ENCODE measurements at places on chromosomes 1 and 21. TPM values are rescaled to one million over a fixed set of nuclear protein-coding genes. Genes with fewer than 3 reads are reported as not detected.
A peak's percentile ranks its signal among the peaks of the same experiment; 100 is the strongest.

CHRM3 gene
- not detected for total RNA-seq

CNKSR1 gene
- total RNA-seq: 1.8 TPM

MAP1LC3C gene
- total RNA-seq: not detected

DNA sequence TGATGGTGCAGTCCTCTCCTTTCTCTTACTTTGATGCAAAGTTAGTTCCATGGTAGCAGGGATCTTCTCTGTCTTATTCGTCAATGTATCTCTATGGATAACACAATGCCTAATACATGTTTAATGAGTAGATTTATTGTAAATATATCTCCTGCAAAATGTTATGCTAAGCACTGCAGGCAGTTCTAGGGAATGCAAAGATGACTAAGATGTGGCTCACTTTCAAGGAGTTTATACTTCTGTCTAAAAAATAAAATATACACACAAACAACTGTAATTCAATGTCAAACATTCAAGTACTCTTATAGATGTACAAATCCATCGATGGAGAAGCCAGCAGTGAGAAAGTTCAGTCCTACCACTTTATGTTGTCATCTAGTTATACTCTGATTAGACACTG, 194.3 kb downstream of the KCTD3 start:
- no peak overlapping the region for H3K4me3 ChIP-seq
- H3K4me1 ChIP-seq: no peaks in the 10 kb centered on the region
- H3K27ac ChIP-seq: no peak overlapping the region
- H3K27me3 ChIP-seq: peaks cover 17% of the 10 kb centered on the region
- H3K36me3 ChIP-seq: no peaks in the 10 kb centered on the region

GRCh38 chr1:240104672-240105071, 13.0 kb downstream of the FMN2 start:
- no peak overlapping the region for H3K4me3 ChIP-seq
- H3K27ac ChIP-seq: no peak overlapping the region
- no peaks in the 10 kb centered on the region for H3K36me3 ChIP-seq
- H3K4me1 ChIP-seq: no peaks in the 10 kb centered on the region

DNA sequence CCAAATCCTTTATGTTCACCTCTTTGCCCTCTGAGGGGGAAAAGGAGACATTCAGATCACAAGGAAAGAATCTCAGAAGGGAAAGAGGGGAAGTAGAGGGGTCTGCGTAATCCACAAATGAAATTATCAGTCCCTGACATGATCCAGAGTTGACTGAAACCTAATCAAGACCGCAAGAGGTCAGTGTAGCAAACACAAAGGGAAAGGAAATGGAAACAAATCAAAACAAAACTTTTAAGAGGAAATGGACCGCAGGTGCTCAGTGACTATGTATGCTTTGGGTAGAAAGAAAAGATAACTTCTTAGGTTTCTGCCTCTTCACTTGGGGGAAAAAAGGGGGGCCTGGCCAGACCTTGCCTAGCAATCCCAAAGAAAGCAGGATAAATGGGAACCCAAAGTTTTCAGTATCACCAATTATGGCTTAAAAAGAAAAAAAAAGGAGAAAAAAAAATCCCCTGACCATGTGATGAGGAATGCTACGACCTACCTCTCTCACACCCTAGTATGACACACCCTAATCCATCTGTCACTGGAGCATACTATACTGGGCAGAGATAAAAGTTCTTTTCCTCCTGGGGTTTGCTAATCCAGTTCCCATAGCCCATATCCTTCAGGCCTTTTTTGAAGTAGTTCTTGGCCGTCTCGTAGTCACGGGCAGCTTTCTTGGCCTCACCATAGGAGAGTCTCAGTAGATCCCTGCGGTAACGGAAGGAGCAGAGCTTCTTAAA, 16.9 kb downstream of the CHRNB2 start:
- peak overlapping the region; percentile 53 for H3K27ac ChIP-seq
- no peak for DNase-seq
- H3K4me1 ChIP-seq: no peaks in the 10 kb centered on the region
- H3K36me3 ChIP-seq: peaks cover 95% of the 10 kb centered on the region
- H3K27me3 ChIP-seq: no peaks in the 10 kb centered on the region

GRCh38 chr1:40299366-40300248, 17.5 kb downstream of the COL9A2 start:
- H3K36me3 ChIP-seq: no peaks in the 10 kb centered on the region
- H3K4me3 ChIP-seq: no peak overlapping the region
- no peak for DNase-seq
- H3K4me1 ChIP-seq: no peaks in the 10 kb centered on the region
- no peaks in the 10 kb centered on the region for H3K27me3 ChIP-seq
- H3K27ac ChIP-seq: no peak overlapping the region

GRCh38 chr1:213782941-213783672, 204.7 kb upstream of the PROX1 start:
- H3K36me3 ChIP-seq: no peaks in the 10 kb centered on the region
- no peak overlapping the region for H3K4me3 ChIP-seq
- H3K27me3 ChIP-seq: peaks cover 22% of the 10 kb centered on the region
- no peak overlapping the region for H3K27ac ChIP-seq
- DNase-seq: no peak
- no peaks in the 10 kb centered on the region for H3K4me1 ChIP-seq

- H3K27ac ChIP-seq: no peak overlapping the region
- H3K27me3 ChIP-seq: peaks cover 31% of the 10 kb centered on the region
- H3K4me3 ChIP-seq: no peak overlapping the region
- no peaks in the 10 kb centered on the region for H3K4me1 ChIP-seq
These were observed 265.8 kb downstream of the CAMTA1 start for GRCh38 chr1:7050751-7051665.

DNA sequence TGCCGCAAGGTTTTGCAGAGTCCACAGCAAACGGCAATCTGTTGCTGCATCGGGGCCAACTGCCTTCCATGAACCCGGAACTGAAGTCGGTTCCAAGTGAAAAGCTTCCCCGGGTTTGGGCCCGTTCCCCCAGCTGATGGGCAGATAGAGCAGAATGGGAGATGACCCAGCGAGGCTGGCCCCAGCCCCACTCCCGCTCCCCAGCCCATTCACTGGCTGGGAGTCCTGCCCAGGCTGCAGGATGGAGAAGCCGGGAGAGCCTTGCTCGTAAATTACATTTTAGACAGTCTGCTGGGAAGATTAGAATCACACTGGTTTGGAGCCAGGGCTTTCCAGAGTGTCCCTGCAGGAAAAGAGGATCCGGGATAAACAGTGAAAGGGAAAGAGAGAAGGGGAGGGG, 31.6 kb upstream of the PAX7 start:
- no peak overlapping the region for H3K4me3 ChIP-seq
- H3K27me3 ChIP-seq: no peaks in the 10 kb centered on the region
- no peak for DNase-seq
- H3K27ac ChIP-seq: no peak overlapping the region
- H3K36me3 ChIP-seq: no peaks in the 10 kb centered on the region

GRCh38 chr1:41513383-41513735, 28.9 kb upstream of the EDN2 start:
- no peaks in the 10 kb centered on the region for H3K36me3 ChIP-seq
- H3K4me3 ChIP-seq: no peak overlapping the region
- peaks cover 8% of the 10 kb centered on the region for H3K4me1 ChIP-seq
- DNase-seq: no peak
- no peaks in the 10 kb centered on the region for H3K27me3 ChIP-seq

DNA sequence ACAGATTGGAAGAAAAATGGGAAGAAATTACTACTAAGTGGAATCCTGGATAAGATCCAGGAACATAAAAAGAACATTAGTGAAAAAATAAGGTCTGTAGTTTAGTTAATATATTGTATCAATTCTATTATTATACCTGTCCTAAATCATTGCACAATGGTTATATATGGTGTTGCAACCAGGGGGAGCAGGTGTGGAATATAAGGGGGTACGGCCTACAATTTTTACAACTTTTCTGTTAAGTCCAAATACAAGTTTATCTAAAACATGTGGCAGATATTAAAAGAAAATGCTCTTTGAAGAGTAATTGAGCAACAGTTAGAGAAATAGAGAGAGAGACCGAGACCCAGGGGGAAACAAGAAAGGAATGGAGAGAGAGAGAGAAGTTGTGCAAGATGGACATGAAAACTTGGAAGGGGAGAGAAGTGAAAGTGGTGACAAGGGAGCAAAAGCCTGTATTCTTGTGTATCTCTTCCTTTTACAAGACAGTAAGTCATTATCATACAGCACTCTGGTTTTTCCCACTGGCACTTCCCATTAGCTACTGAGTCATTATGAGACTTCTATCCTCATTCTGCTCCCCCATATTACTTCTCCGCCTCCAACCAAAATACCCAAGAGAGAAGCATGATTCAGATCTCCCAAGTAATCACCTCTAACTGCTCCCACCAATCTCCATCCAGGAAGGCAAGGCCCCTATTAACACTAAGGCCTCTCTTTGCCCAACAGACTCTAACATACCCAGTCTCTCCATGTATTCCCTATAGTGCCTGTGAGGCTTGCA, 22.3 kb upstream of the TRAF3IP3 start:
- no peak overlapping the region for H3K4me3 ChIP-seq
- H3K4me1 ChIP-seq: no peaks in the 10 kb centered on the region
- no peak for DNase-seq
- no peaks in the 10 kb centered on the region for H3K36me3 ChIP-seq
- no peaks in the 10 kb centered on the region for H3K27me3 ChIP-seq

DNA sequence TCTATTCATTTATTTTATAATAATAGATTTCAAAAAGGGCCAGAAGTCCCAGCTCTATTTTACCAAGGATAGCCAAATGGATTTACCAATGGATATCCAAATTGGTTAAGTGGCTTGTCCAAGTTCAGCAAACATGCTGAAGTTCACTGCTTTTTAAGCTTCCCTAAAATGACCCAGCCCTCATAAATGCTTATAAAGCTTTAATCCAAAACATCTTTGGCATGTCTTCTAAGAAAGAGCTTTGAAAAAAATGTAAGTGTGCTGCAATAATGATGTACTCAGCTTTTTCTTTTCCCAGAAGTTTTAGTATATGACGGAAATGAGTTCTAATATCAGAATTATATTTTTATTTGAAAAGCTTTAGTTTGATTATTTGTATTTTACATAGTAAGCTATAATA, 451.5 kb upstream of the ADAMTS5 start:
- no peaks in the 10 kb centered on the region for H3K36me3 ChIP-seq
- H3K4me3 ChIP-seq: no peak overlapping the region
- H3K27ac ChIP-seq: no peak overlapping the region
- no peaks in the 10 kb centered on the region for H3K4me1 ChIP-seq
- no peaks in the 10 kb centered on the region for H3K27me3 ChIP-seq

DNA sequence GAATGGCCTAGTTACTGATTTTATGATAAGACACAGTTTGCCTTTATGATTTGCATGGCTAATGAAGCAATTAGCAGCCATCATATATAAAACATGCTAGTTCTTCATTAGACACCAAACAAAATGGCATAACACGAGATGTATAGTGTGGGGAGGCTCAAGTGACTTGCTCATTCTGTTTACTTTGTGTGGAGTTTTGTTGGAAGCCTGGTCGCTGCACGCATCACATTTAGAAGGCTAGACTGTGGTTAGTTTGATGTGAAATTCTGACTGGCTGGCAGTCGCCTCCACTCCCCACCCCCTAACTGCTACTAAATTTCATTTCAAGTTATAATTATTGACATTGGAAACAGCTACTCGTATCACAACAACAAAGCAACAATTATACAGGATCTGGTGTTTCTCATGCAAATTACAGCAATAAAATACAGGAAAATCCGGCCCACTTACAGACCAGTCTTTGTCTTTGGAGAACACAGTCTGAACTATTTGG, 356.1 kb downstream of the LMO4 start:
- H3K36me3 ChIP-seq: no peaks in the 10 kb centered on the region
- peak overlapping the region; percentile 31 for H3K4me3 ChIP-seq
- H3K4me1 ChIP-seq: peaks cover 38% of the 10 kb centered on the region
- peak; percentile 80 for DNase-seq
- H3K27me3 ChIP-seq: no peaks in the 10 kb centered on the region
